ENCODE measurements at places on chromosomes 13 and 19.

- no peak for DNase-seq
These were observed 236.7 kb downstream of the B3GLCT start for GRCh38 chr13:31436478-31436877.

DNA sequence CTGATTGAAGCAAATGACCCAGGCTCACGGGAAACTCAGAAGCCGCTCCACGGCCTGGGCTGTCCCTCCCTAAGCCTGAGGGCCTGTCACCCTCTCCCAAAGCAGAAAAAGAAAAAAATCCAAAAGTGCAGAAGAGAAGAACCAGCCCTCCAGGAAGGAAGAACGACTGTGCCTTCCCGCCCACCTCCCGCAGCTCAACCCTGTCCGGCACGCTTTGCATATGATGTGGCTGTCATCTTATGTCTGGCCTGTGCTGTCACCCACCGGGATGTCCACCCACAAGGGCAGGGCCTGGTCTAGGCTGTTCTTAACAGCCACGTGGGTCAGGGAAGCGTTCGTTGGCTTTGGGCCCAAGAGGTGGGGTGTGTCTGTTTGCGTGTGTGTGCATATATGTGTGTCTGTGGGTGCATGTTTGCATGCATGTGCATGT, 13.7 kb downstream of the ZBTB7A start:
- DNase-seq: no peak

DNA sequence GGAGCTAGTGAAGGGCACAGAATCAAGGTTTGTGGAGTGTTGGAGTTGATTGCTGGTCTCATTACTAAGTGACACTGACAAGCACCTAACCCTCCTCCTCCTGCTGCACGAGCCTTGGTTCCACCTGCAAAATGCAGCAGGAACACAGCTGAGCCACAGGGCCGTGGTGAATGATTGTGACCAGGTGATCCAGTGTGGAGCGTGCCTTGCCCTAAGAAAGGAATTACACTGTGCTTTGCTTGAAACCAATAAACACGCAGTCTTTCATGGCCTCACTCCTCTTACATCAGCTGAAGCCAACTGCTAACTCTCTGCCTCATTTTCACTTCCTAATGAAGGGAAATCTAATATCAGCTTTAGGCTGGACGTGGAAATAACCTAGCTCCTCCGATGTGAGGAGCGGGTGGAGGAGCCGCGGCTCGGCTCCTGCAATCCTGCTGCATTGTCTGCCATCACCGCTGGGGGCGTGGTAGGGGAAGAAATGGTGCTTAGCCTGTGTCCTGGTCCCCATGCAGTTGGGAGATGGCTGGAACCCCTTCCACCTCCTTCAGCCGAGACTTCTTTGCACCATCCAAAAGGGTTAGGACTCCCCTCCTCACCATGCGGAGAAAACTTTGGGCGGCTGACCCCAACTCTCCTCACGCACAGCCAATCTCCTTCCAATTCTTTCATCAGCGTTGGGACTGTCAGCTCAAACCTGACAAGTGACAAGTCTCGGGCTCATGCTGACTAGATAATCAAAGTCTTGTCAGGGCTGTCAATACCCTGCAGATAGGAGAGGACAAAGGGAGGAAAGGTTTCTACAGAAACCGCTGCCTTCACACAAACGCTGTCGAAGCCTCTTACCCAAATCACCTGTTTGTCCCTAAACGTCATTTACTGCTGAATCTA, 427.9 kb downstream of the ZNF536 start:
- DNase-seq: peak; percentile 34

GRCh38 chr13:24050292-24050711, 110.2 kb upstream of the SPATA13 start:
- DNase-seq: no peak

- no peak for DNase-seq
These were observed 49.4 kb downstream of the KLF2 start for GRCh38 chr19:16373989-16374388.

GRCh38 chr13:112059457-112060281, 7.3 kb upstream of the SOX1 start:
- no peak for DNase-seq

GRCh38 chr19:18865973-18866799, 29.8 kb downstream of the CERS1 start:
- peak; percentile 59 for DNase-seq

GRCh38 chr13:30435911-30436451, 13.7 kb downstream of the UBE2L5 start:
- no peak for DNase-seq

- DNase-seq: no peak
These were observed 135.5 kb upstream of the EDNRB start for GRCh38 chr13:78054157-78054556.

DNA sequence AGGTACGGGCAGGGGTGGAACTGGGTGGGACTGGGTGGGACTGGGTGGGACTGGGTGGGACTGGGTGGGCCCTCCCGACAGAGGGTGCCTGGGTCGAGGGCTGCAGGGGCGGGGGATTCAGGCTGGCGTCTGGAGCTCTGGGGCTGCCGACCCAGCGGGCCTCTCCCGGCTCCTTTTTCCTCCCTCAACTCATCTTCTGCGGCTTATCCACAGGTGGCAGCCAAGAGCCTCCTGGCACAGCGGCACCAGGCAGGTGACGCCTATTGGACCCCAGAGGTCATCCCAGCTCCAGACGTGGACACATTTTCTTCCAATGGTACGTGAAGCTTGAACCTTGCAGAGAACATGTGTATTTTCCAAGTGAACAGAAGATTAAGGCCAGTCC, 533 bp downstream of the ZNF544 start:
- DNase-seq: peak; percentile 15

- DNase-seq: no peak
These were observed 160.0 kb upstream of the ATXN8OS start for GRCh38 chr13:69947582-69947981.

DNA sequence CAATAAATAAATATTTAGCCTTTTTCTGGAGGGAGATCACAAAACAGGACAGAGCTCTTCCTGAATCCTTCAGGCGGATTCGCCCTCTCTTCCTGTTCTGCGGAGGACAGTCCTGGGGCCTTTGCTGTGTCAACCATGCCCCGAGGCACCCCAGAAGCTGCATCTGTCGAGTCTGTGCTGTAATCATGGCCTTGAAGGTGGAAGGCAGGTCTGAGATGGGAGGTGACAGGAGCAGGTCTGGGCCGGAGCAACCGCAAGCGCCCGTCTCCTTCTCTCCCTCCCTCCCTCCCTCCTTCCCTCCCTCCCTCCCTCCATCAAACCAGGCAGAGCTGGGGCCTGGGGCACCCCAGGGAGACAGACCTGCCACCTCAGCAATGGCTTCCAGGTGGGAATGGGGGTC, 4.6 kb upstream of the FXYD3 start:
- DNase-seq: no peak

GRCh38 chr13:38766799-38767198, 79.9 kb downstream of the FREM2 start:
- DNase-seq: no peak

GRCh38 chr13:100334214-100334613, 245.3 kb downstream of the PCCA start:
- DNase-seq: peak; percentile 16

- no peak for DNase-seq
These were observed 84.8 kb downstream of the LNX2 start for GRCh38 chr13:27535546-27535945.

- no peak for DNase-seq
These were observed 56.8 kb downstream of the SLC7A1 start for GRCh38 chr13:29538652-29539040.

- no peak for DNase-seq
These were observed 104.0 kb downstream of the SOX1 start for GRCh38 chr13:112170823-112171569.

DNA sequence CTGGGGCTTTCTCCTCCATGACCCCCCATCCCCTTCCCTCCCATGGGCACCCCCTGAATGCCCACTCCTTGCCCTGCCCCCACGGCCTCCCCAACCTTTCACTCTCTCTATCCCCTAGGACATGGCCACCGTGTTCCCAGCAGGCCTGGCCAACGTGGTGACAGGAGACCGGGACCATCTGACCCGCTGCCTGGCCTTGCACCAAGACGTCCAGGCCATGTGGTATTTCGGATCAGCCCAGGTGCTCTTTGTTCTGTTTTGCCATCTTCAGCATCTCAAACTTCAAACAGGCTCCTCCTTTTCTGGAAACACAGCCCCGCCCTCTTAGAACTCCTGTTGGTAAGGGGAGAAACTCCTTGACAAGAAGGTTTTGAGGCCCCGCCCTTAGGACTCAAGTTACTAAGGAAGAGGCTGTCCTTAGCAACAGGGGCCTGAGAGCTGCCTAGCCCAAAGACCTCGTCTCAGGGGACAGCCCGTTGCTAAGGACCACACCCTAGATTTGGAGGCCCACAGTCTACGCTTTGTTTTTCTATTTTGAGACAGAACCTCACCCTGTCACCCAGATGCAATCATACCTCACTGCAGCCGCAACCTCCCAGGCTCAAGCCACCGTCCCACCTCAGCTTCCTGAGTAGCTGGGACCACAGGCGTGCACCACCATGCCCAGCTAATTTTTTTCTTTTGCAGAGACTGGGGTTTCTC, 5.1 kb upstream of the FLT3LG start:
- peak; percentile 91 for DNase-seq

GRCh38 chr13:21316376-21316775, 139.9 kb downstream of the MRPL57 start:
- no peak for DNase-seq

GRCh38 chr13:102856557-102856956, 10.7 kb downstream of the ERCC5 start:
- DNase-seq: no peak
